ENCODE measurements at places on chromosomes 1 and 21. TPM values are rescaled to one million over a fixed set of nuclear protein-coding genes. Genes with fewer than 3 reads are reported as not detected.
A peak's percentile ranks its signal among the peaks of the same experiment; 100 is the strongest.

- DNase-seq, result peak; percentile 66
Observed at GRCh38 chr1:3219005-3219790, 150.2 kb downstream of the PRDM16 start.

GRCh38 chr1:223140611-223141405 is 2.2 kb downstream of the TLR5 start:
- peak; percentile 32 for DNase-seq

- no peak for DNase-seq
Observed at GRCh38 chr1:172400722-172401105, 19.8 kb upstream of the C1orf105 start.

The CD164L2 gene
- 5.4 TPM for total RNA-seq

The SAMSN1 gene
- 8.8 TPM for total RNA-seq

Measured in mucosa of gallbladder (tissue), 1 donor.